ENCODE measurements at places on chromosomes 16 and 17.

GRCh38 chr17:10731408-10731879, 1.6 kb upstream of the TMEM220 start:
- no peaks in the 10 kb centered on the region for H3K36me3 ChIP-seq
- H3K27me3 ChIP-seq: no peaks in the 10 kb centered on the region
- no peak overlapping the region for H3K27ac ChIP-seq
- peak overlapping the region; percentile 73 for H3K4me3 ChIP-seq
- DNase-seq: no peak

- no peak overlapping the region for H3K27ac ChIP-seq
- H3K36me3 ChIP-seq: no peaks in the 10 kb centered on the region
- no peak for DNase-seq
Measured at GRCh38 chr16:12708266-12708665, 95.4 kb downstream of the CPPED1 start.

DNA sequence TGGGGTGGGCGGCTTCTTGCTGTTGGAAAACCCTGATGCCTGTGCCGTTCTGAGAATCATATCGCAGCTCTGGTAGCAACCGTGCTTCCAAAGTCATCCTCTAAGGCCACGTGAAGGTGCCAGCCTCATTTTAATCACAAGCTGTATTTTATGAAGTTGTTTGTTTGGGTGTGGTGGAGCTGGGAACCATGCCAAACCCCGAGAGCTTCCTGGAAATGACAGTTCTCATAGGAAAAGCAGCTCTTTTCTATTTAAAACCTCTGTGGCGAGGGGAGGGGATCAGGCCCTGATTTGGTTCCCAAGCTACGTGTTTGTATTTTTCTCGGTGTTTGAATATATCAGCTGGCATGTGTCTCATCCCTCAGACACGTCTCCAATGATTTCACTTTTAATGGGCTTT, 21.7 kb downstream of the KNOP1 start:
- no peak overlapping the region for H3K27ac ChIP-seq
- DNase-seq: no peak
- peaks cover 19% of the 10 kb centered on the region for H3K36me3 ChIP-seq

- no peaks in the 10 kb centered on the region for H3K4me1 ChIP-seq
- DNase-seq: no peak
- no peaks in the 10 kb centered on the region for H3K36me3 ChIP-seq
Measured at GRCh38 chr17:72359811-72360210, 239.0 kb downstream of the SOX9 start.

DNA sequence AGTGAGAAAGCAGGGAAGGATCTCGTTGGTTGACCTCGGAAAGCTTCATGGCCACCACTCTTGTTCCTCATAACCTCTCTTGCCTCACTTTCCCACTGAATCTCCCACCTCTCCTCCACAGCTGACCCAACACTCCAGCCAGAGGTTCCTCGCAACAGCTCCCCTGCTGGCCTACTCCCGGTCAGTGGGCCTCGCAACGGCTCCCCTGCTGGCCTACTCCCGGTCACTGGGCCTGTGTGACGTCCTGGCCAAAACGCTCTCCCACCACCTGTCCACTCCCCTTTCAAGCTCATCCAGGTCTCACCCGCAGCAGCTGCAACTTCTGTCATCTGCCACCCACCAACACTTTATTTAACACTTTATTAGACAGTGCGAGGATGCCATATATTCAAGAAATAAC, 149.1 kb downstream of the VPS53 start:
- H3K27ac ChIP-seq: no peak overlapping the region
- H3K27me3 ChIP-seq: no peaks in the 10 kb centered on the region
- DNase-seq: no peak
- no peak overlapping the region for H3K4me3 ChIP-seq
- peaks cover 3% of the 10 kb centered on the region for H3K36me3 ChIP-seq

GRCh38 chr17:67283731-67284516, 38.9 kb upstream of the HELZ start:
- H3K27ac ChIP-seq: no peak overlapping the region
- no peaks in the 10 kb centered on the region for H3K36me3 ChIP-seq
- 0 out of 2 replicates have a peak, but pooled peaks cover 3% of the 10 kb centered on the region for H3K4me1 ChIP-seq
- H3K27me3 ChIP-seq: no peaks in the 10 kb centered on the region
